ENCODE measurements at places on chromosomes 6 and 20.

DNA sequence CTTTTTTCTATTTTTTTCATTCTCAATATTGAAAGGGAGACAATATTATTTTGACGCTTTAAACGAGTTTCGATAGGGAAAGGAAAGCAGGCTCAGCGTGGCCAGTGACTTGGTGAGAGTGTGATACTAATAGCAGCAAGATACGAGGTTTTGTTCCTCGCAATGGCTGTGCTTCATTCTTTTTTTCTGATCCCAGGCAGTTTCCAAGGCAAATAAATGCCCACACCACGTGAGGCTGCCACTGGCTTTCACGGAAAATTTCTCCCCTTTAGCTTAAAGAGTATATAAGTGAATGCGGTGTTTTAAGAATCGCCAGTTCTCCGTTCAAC, 196.4 kb upstream of the ZNF184 start:
- no peak for DNase-seq

DNA sequence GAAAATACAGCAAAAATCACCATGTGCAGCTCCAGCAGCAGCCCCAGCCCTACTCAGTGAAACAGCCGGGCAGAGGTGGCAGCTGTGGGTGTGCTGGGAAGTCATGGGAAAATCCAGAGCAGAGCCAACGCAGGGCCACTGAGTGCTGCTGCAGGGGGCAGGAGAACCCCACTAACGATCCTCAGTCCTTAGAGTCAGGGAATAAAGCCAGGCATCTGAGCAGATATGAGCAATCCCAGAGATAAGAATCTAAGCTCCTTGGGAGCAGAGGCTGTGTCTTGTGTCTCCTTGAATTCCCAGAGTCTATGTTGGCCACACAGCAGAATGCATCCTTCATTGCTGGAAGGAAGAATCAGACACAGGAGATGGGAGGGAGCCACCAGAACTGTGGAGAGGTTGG, 493.1 kb upstream of the MAP3K7 start:
- DNase-seq = no peak

GRCh38 chr20:9615118-9615517, 100.7 kb downstream of the LAMP5 start:
- no peak for DNase-seq

- DNase-seq = peak; percentile 74
These were observed 46.1 kb downstream of the LYRM4 start for GRCh38 chr6:5214570-5215052.

- no peak for DNase-seq
These were observed 214.0 kb downstream of the ZFAND3 start for GRCh38 chr6:38033442-38033982.

- DNase-seq = no peak
These were observed 60.5 kb downstream of the RSPH3 start for GRCh38 chr6:158939255-158940159.

DNA sequence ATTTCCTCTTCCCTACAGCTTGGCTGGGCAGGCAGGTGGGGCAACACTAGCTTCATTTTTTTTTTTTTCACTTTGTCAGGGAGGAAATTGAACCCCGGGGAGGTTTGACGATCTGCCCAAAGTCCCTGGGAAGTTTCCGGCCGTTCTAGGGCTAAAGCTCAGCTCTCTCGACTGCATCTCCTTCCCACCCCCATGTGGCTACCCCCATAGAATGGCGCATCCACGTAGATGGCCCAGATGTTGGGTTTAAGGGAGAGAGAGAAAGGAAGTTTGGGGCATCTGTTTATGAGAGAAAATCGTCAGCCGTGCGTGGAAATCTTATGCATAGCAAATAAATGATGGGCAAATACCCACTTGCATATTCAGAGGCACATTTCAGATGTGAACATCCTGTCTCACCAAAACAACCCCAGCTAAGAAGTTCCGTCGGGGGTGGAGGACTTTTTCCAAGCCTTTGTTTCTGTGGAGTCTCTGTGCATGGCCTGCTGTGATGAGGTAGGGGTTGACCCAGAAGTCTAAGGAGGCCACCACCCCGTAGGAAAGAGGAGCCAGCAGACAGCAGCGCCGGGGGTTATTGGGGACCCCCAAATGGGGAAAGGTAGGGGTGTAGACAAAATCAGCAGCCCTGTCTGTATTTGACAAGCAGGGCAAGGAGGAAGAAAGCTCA, 40.5 kb upstream of the ZNF831 start:
- no peak for DNase-seq

- DNase-seq = peak; percentile 87
These were observed 41.9 kb upstream of the SUPT3H start for GRCh38 chr6:45419571-45420082.
